ENCODE measurements at places on chromosomes 5 and 9.

DNA sequence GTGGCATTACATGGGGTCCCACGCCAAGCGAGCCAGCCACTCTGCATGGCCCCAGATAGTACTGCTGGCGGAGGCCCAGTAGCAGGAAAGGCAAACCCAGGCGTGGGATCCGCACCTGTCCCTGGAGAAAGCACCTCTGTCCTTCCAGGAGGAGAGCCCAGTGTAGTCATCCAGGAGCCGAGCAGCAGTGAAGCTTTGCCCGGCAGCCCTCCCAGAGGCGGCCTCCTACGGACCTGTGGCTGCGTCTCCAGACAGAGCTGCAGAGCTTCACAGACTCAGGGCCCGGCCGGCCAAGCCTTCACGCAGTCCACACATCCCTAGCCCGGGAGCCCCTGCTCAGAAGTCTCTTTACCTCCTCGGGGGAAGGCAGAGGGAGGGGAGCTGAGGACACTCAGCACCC lies 100.8 kb upstream of the PPP1R26 start:
- DNase-seq, result no peak

GRCh38 chr9:113562653-113563381 lies 99.3 kb downstream of the RGS3 start:
- no peak for DNase-seq

DNA sequence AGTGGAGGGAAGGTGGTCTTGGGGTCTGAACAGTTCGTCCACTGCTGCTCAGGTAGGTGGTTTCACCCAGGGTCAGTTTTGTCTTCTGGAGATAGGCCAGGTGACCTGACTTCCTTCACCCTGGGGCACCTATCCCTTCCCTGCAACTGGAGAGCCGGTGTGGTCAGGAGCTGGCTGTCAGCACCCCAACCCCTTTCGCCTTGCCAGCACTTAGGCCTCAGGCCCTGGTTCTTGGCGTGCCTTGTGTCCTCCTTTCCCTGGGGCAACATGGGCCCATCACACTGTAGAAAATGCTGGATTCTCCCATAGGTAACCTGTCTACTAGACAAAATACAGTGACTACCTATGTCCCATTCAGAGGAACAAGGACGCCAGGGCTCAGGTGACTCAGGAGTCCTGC lies 13.1 kb downstream of the PROP1 start:
- no peak for DNase-seq

DNA sequence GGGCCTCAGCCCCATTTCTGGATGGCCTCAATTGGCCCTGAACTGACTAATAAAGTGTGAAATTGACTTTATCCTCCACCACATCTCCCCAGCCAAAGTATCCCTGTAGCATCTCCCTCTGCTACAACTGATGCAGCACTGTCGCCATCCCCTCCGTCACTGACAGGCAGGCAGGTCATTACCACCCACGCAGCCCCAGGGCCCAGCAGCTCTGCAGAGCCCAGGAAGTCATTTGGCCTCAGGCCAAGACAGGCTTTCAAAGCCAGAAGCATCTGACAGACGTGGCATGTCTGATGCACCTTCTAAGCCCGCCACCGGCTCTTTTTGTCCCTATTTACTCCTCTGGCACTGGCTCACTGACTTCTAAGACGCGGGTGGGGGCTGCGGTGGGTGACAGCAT lies 65.3 kb downstream of the ARHGEF37 start:
- no peak for DNase-seq

DNA sequence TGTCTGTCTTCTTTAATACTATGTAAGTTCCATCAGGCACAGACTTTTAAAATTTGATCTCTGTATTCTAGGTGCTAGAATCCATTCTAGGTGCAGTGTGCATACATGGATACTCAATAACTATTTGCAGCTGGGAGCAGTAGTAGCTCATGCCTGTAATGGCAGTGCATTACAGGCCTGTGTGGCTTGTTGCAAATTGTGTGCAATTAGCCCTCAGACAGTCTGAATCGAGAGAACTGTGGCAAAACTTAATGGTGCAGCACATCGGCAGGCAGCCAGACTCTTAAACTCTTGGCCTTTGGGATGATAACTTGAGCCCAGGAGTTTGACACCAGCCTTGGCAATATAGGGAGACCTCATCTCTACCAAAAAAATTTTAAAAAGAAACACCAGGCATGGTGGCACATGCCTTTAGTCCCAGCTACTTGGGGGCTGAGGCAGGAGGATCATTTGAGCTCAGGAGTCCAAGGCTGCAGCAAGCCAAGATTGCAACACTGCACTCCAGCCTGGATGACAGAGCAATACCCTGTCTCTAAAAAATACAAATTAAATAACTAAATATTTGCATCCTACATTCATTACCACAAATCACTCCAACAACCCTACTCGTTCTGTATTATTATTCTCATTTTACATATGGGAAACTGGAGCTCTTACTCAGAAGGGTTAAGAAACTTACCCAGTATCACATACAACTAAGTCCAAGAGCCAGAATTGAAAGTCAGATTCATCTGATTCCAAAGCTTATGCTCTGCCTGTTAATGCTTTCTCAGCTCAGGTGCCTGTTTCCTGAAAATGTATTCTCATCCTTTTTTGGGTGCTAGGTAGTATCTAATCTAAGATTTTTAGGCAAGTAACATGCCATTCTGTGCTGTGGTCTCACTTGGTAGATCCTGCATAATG lies 30.1 kb downstream of the PRKACG start:
- no peak for DNase-seq

DNA sequence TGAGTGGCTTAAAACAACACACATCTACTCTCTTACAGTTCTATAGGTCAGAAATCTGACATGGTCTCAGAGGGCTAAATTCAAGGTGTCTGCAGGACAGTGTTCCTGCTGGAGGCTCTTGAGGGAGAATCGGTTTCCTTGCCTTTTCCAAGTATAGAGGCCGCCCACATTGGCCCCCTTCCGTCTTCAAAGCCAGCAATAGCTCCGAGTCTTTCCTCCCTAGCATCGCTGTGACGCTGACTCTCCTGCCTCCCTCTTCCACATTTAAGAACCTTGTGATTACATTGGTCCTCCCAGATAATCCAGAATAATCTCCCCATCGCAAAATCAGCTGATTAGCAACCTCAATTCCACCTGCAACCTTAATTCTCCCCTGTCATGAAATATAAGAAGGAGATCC lies 81.3 kb upstream of the IER5L start:
- DNase-seq, result no peak

- DNase-seq, result no peak
These were observed 61.1 kb downstream of the PSD2 start for GRCh38 chr5:139856714-139857113.

GRCh38 chr5:123116058-123116457 lies 27.0 kb downstream of the PRDM6 start:
- DNase-seq, result no peak

DNA sequence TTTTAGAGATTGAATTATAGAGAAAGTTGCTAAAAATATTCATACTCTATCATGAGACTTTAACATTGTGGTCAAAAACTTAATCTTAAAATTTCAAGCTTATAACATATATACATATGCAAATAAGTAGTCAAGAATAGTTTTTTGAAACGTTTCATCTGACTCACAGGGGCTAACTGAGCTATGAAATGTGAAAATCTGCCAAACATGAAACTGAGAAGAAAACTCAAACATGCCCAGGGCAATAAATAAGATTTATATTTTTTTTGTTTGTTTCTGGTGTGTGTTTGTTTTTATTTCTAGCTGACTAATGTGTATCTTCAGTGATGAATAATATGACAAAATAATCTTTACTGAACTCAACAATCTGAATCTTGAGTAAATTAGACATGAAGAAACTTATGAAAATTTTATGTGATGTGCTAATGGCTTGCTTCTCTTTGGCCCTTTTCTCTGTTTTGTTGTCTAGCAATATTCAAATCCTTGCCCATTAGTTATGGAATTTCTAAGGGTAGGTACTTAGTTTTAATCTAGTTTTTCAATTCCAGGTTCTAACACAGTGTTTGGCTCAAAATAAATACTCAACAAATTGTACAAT lies 99.9 kb downstream of the FAM174A start:
- DNase-seq, result no peak

DNA sequence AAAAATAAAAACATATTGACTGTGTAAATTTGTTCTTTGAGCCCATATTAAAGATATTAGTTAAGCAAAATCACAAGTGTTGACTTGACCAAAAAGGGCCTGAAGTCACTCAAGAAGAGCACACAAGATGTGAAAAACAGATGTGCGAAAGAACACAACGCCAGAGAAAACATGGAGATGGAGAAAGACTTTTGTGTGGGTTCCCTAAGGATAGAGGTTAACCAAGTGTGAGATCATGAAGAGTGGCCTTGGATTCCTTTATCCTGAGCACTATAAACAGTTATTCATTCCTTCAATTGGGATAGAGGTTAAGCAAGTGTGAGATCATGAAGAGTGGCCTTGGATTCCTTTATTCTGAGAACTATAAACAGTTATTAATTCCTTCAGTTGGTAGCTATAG lies 361.8 kb downstream of the CDH18 start:
- no peak for DNase-seq

DNA sequence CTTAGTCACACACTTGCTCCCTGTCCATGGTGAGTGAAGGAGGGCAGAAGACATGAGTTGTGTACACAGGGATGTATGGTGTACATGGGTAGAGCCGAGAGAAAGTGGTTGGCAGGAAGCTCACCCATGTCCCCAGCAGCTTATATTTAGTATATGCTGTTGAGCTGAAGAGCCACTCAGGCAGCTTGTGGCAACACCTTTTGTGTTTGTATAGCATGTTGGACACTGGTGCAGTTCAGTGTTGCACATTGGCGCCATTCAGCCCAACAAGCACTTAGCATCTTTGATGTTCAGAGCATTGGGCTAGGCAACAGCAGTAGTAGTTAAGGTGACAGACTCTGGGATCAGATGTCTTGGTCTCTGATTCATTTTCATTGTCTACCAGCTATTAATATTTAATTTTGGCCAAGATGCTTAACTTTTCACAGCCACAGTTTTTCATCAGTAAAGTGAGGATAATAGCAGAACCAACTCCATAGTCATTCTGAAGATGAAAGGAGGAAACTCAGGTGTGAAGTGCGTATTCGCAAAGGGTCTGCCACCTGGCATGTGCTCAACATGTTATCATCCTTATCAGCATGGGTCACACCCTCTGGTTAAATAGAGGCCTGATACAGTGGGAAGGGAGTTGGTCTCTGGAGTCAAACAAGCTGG lies 184.8 kb downstream of the NR3C1 start:
- no peak for DNase-seq

GRCh38 chr5:173925449-173926071 lies 37.4 kb downstream of the CPEB4 start:
- DNase-seq, result peak; percentile 22

GRCh38 chr5:60779466-60779865 lies 64.6 kb downstream of the ELOVL7 start:
- DNase-seq, result no peak

GRCh38 chr9:131625790-131626670 lies 80.7 kb downstream of the PRRT1B start:
- no peak for DNase-seq

GRCh38 chr5:76404223-76405211 lies 1.4 kb downstream of the IQGAP2 start:
- no peak for DNase-seq

GRCh38 chr5:75571547-75571946 lies 39.7 kb upstream of the ANKDD1B start:
- no peak for DNase-seq

DNA sequence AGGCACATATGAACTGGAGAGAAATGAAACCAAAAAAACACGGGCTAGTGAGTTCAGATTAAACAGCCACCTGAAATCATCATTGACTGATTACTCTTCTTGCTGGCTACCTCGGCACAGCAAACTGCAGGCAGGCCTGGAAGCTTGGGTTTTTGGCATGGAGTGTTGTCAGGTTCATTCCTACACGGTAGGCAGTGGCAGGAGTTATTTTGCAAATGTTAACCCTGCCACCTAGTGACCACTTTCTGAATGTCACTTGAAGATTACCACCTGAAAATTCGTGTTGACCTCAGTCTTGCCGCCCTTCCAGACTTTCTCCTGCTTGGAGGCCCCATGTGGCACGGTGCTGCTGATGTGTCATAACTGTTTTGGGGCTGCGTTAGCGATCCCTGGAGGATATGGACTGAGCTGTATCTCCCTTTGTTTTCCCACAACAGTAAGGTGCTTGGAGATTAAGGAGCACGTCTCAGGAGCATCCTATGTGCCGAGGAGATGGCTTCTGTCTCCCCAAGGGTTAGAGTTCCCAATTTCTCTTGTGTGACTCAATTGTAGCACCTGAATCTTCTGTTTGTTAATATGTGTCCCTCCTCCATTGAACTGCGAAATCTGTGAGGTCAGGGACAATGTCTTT lies 12.7 kb upstream of the CD180 start:
- peak; percentile 54 for DNase-seq

DNA sequence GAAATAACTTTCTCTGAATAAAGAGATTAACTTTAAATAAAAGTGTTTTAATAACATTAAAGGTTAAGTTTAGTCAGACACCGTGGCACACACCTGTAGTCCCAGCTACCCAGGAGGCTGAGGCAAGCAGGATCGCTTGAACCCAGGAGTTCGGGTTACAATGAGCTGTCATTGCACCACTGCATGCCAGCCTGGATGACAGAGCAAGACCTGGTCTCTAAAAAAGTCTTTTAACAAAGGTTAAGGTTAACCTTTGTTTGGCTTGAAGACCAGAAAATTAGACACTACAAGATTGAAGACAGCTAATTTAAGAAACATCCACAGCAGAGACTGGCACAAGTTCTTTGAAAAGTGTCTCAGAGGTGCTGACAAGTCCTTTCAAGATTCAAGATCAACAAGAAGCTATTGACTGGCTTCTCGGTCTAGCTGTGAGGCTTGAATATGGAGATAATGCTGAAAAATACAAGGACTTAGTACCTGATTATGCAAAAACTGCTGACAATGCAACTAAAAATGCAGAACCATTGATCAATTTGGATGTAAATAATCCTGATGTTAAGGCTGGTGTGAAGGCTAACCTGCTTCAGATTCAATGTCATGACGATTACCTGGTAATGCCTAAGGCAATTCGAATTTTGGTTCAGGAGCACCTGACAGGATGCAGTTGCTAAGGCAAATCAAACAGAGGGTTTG lies 48.8 kb downstream of the FAM81B start:
- DNase-seq, result no peak

DNA sequence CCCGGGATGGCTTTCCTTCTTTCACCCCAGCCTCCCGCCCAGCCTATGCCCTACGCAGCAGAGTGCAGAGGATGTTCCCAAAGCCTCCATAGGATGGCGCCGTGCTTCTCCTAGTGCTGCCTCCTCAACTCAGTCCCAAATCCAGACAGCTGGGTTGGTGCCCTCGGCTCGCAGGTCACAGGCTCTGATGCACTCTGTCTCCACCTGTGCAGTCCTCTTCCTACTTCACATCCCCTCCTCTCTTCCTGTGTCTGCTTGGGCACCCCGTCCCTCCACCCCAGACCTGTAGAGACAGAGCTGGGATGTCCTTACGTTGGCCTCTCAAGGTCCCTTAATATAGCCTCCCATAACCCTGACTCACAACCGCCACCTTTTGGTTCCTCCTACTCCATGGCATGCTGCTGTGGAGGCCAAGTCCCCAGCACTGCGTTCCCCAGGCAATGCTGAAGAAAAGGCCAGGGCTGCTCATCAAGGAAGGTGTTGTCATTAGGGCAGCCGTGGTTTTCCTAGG lies 314.4 kb downstream of the GADD45G start:
- DNase-seq, result no peak

GRCh38 chr5:133582971-133583370 lies 29.4 kb downstream of the FSTL4 start:
- no peak for DNase-seq

Data from SW 1271 (cell line).